Stimulated activated naive CD8-positive, alpha-beta T cell treated with anti-CD3 and anti-CD28 coated beads, Interleukin-15, amount 100 ng/mL, for 72 hours (primary cell): ENCODE measurements at places on chromosomes 7 and 10.

- DNase-seq, result no peak
These were observed 54.6 kb downstream of the ATE1 start for GRCh38 chr10:121873236-121873635.

DNA sequence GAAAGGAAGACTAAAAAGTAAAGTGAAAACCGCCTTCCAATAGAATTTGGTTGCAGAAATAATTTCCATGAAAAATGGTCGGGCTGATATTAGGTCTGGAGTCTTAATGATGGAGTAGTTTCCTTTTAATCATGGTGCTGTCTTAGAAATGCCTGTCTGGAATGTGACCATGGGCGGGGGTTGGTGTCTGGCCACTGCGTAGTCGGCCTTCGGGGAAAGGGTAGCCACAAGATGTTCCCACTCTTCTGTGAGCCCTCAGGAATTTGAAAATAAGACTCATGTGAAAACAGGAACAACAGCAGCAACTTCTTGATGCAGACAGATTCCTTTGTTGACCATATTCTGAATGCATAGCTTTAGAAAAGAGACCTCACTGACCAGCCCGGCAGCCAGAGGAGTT, 176.8 kb downstream of the KIAA1217 start:
- no peak for DNase-seq

DNA sequence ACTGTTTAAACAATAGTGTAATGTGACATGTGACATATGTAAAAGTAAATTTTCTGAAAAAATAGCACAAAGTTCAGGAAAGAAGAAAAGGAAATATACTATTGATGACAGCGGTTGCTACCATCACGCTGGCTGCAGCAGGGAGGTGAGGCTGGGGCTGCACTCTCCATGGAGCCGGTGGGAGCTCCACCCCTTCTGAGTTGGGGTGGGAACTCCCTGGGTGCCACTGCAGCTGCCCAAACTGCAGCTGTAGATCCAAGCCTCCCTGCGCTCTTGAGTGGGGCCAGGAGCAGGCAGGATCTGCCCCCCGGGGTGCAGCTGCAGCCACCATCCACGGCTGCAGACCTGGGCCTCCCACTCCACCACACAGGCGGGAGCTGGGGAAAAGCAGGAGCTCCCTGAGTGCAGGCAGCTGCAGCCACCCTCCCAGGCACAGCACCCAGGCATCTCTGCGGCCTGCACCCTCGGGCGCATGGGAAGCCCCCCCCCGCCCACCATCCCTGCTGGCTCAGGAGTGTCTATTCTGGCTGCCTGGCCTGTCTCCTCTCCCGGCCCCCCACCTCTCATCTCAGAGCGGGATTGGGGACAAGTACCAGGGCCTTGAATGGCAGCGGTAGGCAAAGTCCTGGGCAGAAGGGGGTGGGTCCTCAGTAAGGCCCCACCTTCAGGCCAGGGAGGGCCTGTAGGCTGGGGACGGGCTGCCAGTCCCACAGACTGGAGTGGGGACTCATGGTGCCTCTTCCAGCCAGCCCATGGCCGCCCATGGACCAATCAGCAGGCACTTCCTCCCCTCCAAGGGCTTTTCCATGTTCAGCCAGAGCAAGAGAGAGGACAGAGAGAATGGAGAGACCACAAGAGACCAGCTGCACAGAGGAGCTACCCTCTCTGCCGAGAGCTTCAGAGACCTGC, 50.1 kb downstream of the TNS3 start:
- no peak for DNase-seq

DNA sequence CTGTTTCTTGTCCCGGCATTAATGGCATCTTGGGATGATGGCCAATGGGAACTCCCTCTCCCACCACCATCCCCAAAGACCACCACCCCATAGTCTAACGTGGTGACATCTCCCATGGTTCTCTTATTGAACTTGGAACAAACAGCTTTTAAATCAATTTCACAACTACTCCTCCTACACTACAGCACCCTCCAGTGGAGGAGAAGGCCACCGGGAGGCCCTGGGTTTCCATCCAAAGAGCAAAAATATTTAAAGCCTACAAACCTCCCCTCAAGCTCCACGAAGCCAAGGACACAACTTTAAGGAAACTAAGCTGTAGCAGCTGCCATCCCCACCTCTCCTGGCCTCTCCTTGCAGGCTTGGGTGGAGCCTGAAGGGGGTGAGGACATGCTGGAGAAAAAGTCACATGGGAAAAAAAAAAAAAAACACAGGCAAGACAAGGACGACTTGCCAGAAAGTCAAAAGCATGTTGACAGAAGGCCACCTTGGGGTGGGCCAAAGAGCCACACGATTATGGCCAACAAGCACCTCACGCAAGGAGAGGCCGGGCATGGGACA, 94.0 kb upstream of the LANCL2 start:
- DNase-seq, result no peak

DNA sequence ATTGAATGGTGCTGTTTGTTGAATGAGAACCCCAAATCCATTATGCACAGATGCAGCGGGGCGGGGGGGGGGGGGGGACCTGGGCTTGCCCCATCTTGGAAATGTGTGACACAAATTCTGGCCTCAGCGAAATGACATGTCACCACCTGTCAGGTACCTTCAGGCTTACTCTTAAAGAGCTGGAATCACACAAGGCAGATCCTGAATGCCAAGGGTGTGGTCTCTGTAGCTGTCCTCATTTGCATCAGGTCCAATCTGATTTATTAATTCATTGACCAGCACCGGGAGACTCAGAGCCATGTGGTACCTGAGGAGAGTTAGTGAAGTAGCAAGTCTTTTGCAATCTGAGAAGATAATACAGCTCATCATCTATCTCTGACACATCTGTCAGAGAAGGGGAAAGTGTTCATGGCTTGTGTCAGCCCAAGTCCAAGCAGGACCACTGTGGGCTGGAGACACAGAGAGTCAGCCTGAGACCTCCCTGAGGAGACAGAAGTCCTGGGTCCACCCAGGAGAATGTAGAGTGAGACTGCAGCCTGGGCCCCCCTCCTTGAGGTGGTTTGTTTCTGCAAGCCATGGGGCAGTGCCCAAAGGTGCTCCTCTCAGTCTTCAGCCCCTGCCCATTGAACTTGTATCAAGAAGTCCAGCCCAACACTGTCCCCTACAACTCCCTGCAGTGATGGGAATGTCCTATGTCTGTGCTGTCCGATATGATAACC, 46.7 kb downstream of the ADCYAP1R1 start:
- DNase-seq, result no peak

DNA sequence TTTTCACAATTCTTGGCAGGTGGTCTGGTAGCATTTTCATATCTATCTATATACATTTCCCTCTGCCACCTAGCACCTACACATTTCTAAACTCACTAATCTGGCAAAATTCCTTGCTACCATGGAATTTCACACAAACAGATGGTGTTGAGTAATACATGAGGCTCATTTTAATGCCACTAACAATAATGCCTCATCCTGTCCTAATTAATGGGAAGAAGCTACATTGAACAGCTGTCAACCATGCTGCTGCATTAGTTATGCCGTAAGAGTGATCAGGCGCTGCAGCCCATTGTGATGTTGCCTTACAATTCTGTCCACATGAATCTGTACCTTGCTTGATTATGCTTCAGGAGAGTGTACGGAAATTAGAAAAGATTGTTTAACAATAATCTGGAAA, 23.2 kb downstream of the COL1A2 start:
- DNase-seq, result no peak

DNA sequence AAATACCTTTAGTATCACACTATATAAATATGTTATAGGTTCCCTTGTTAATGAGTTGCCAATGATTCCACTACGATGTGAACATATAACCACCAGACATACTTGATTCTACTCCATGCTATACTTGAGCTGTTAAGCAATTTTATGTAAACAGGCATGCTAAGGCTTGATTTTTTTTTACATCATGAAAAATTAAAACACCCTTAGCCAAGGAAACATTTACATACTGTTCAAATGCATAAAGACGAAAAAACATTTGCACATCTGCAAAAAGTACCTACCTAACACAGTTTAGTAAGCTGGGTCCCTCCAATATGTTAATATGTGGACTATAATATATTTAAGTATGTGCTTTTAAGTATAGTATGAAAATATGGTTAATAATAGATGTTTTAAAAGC, 9.0 kb upstream of the CABCOCO1 start:
- DNase-seq, result no peak

DNA sequence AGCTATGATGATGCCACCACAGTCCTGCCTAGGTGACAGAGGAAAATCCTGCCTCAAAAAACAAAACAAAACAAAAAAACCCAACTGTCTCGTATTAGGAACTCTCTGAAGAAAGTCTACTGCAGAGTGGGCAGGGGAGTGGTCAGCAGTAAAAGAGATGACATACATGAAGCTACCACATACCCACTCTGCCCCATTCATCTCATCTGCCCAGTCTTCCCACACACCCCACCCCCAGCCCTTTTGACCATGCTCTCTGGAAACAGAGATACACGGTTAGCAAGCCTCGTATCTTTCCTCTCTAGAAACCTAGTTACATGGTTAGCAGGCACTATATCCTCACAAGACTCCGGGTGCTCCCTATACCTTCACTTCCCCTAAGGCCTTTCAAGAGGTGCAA, 8.3 kb downstream of the SLC37A3 start:
- no peak for DNase-seq

DNA sequence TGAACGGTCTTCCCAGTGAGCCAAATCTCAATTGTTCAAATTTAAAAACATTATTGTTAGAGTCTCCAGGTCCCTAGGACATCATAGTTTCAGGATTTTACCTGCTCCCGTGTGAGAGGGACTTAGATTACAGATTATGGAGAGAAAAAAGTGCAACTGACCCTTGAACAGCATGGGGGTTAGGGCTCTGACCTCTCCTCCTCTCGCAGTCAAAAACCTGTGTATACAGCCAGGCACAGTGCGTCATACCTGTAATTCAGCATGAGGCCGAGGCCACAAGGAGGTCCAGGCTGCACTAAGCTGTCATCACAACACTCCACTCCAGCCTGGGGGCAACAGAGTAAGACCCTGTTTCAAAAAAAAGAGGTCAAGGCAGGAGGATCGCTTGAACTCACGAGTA, 25.5 kb downstream of the BAZ1B start:
- no peak for DNase-seq

DNA sequence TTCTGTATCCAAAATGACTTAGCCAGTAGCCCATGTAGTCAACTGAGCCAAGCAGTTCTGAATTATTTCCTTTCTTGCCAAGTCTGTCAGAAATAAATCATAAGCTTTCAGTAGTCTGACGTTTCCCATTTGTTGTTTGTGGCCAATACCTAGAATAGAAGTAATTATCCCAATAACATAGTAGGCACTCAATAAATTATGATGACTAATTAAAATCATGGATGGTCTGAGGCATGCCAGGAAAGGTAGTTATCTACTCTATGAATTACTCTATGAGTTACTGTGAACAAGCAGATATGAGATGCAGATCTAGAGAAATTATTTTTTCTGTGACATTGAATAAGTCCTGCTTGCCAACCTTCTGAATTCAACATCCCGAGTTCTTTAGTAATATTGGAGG, 2.3 kb downstream of the CABCOCO1 start:
- DNase-seq, result no peak

DNA sequence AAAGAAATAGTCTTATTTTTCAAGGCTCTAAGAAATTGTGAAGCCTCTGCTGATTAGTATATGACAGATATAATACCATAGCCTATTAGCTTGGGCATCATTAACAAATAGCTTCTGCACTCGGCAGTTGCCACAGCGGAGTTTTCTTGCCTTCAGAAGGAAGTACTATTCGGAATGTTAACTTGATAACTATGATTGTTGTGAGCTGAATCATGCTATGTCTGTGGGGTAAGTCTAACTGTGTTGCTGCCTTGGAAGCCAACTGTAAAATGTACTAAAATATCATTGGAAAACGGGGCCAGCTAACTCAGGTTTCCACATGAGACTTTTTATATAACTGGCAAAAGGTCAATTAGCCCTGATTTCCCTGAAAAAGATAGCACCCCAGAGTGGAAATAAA, 93.2 kb downstream of the TWIST1 start:
- DNase-seq, result no peak

DNA sequence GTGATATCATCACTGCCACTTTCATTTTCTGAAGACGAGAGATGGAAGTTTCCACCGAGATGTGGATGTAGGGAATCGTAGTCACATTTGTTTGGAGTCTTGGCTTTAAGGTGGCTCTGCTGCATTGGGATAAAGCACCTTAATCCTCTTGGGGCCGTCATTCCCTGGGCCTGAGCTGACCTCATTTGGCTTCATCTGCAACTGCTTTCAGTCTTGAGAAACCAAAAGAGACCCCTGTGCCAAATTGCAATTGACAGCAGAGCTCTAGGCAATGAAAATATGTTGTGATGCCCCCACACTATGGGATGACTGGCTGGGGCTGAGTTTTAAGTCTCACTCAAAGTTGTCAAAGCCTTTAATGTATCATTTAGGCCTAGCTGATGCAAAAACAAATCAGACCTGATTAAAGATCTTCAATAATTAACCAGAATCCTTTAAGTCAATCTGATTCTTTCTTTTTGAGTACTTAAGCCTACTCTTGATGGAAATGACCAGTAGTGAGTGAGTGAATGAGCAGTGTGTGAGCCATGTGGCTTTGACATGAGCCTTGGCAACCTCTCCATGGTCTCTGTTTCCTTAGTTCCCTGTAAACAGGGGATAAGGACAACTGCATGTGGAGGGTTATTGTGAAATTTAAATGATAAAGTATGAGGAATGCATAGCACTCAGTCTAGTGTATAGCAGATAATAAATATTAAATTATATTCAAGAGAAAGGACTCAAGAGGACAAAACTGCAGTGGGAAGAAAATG, 155.0 kb downstream of the BMPER start:
- no peak for DNase-seq

DNA sequence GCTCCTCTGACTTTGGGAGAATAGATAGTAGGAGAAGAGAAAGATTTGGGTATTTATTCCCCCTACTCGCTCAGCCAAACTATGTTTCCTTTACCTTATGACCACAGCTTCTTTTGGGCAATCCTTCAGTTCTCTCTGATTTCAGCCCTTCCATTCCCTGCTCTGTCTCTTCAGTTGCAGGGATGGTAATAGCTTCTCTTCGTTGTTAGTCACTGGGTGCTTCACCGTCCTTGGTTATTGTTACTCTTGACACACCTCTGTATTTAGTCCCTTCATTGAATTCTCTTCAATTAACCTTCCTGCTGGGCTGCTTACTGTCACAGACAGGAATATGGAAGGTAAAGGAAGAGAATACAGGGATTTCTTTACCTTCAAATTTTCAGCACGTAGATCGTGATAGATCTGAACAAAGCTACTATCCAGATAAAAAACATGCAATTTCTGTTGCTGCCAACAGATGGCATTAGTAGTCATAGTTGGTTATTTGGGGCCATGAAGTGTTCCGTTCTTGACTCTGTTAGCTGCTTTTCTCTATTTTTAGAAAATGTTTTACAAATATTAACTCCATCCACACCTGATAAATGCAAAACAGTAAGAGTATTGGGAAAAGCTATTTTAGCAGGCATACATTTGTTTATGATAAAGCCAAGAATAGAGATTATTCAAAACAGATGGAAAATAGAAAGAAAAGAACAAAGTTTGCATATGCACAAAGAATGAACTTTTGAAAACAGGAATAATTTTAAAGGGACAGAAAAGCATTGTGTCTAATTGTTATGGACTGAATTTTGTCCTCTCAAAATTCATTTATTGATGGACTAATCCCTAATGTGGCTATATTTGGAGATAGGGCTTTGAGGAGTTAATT, 14.0 kb upstream of the PTTG1IP2 start:
- DNase-seq, result peak; percentile 8
